GM12878 (cell line): ENCODE measurements at places on chromosomes 1 and 21. TPM values are rescaled to one million over a fixed set of nuclear protein-coding genes. Genes with fewer than 3 reads are reported as not detected.

Gene RIPK4
- total RNA-seq: 0.05 TPM in 1 of 2 replicates, not detected in the other

Gene PLA2G2C
- not detected in 2 replicates for total RNA-seq

Gene TMEM81
- 1.2 and 1.7 TPM in 2 replicates for total RNA-seq

Gene LRRC71
- total RNA-seq: not detected in 2 replicates

Gene NBPF20
- 1.1 and 1.2 TPM in 2 replicates for total RNA-seq

Gene VAV3
- 4.7 and 5.3 TPM in 2 replicates for total RNA-seq

Gene CAMK2N1
- total RNA-seq: 0.08 and 0.23 TPM in 2 replicates

Gene TMEM167B
- 26.1 and 27.1 TPM in 2 replicates for total RNA-seq
